Activated CD4-positive, alpha-beta T cell treated with anti-CD3 and anti-CD28 coated beads, Interleukin-2, amount 50 U/mL, for 24 hours (primary cell): ENCODE measurements at places on chromosomes 2 and 18.

- no peak for DNase-seq
These were observed 40.3 kb downstream of the DAPL1 start for GRCh38 chr2:158835431-158835830.

DNA sequence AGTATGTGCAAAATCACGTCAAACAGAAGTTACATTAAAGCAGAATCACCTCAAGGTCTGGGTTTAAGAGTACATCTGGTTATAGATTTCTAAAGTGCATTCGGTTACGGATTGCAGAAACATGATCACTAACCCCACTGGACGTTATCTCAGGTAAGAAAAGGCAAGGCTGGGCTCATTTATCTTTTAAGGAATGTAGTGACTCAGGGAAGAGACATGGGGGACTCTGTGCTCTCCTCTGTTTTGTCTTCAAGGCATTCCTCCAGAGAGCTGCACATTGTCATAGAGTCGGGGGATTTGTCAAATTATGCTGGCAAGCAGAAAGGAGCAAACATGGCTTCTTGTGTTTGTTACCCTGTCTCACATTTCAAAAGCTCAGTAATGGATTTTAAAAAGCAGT, 14.3 kb downstream of the WDSUB1 start:
- no peak for DNase-seq

DNA sequence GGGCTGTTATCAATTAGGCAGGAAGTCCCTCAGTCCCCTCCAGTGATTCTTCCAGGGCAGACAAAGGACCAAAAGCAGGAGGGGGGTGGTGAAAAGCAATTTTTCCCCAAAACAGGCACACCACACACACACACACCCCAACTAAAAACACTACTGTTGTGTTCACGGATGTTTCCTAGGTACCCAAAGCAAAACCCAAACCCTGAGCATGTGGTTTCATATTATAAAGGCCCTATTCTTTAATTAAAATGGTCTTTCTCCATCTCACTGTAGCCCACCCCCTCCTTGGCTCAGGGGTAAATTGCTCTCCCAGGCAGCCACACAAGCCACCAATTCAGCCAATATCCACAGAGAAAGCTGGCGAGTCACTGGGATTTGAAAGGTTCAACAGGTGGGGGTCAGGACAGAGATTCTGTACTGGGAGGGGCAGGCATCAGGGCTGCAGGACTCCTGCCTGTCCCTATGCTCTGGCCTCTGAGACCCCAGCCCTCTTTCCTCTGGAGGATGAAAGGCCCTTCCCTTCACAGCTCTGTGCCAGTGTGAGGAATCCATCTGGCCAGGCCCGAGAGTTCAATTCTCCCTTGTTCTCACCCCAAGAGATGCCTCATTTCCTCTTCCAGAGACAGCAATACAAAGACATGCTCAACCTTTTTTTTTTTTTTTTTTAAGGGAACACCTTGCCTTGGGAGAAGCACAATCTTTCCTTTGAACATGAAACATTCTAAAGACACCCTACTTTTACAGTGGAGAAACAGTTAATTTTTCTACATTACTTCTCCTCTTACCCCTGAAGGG, 43.6 kb downstream of the SPRED2 start:
- DNase-seq = no peak

- no peak for DNase-seq
These were observed 146.6 kb downstream of the PIEZO2 start for GRCh38 chr18:11002796-11003195.

DNA sequence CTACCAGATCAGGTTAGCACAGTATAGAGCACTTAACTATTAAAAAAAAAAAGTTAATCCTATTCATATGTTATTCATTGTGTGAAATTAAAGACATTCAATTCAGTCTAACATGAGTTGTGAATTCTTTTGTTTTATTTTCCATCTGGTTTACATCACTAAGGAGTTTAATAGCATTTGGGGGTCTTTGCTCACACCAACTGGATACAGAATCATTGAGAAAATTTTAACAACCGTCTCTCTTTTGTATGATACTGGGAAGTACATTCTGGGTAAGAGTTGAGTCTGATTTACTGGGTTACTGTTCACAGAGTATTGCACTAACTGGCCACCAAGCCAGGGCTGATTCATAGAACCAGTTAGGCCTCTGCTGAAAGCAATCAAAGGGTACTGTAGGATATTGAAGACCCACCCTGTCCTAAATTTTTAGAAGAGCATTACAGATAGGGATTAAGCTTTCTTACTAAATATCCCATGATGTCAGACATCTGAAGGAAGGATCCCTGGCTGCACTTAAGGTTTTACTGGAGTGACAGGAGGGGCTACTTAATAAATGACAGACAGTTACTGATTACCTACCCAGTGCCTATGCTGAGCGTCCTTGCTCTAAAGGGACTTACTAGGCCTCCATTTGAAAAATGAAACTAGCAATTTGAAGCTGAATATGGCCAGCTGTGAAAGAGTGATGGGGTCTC, 387.9 kb downstream of the SETBP1 start:
- DNase-seq = no peak

GRCh38 chr18:9334973-9335696, 562 bp downstream of the TWSG1 start:
- peak; percentile 3 for DNase-seq

GRCh38 chr2:162073888-162074631, at the start of gene DPP4:
DPP4 (minus strand) TSS chr2:162074215; CDS start chr2:162073981, 234 bp downstream.
- DNase-seq = peak; percentile 21

DNA sequence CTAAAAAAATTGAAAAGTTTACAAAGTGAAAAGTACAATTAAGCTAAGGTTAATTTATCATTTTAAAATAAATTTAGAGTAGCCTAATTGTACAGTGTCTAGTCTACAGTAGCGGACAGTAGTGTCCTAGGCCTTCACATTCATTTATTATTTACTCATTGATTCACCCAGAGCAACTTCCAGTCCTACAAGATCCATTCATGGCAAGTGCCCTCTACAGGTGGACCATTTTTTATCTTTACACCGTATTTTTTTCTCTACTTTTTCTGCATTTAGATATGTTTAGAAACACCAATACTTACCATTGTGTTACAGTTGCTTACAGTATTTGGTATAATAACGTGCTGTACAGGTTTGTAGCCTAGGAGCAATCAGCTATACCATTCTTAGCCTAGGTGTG, 84.1 kb downstream of the TSN start:
- DNase-seq = no peak

DNA sequence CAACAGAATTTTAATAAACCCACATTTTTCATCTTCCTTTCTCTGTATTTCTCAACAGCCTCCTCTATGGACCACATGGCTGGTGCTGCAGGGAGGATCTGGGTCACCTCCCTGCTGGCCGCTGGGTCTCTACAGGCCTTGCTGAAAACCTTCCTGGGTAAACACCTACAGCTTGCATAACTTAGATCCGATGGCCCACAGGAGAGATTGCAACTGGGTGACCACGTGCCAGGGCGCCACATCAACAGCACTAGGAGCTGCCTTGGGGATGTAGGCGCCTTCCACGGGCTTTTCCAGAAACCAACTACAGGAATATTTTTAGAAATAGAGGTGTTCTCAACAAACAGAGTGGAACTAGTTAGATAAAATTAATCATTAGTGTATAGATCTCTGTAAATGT, 19.4 kb downstream of the TMEM18 start:
- DNase-seq = no peak

DNA sequence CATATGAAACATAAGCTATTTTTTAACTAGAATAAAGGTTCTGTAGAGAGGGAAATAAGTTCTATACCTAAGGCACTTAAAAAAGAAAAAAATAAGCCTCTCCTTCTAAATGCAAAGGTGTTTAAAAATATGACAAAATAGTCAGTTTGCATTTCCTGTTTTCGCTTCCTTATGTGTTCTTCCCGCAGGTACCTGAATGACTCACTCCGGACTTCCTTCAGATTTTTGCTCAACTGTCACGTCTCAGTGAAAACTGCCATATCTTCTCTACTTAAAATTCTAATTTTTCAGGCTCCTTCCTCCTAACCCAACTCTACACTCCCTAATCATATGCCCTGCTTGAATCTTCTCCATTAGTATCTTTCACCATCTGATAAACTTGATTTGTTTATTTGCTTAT, 1333.1 kb downstream of the LRP1B start:
- no peak for DNase-seq

DNA sequence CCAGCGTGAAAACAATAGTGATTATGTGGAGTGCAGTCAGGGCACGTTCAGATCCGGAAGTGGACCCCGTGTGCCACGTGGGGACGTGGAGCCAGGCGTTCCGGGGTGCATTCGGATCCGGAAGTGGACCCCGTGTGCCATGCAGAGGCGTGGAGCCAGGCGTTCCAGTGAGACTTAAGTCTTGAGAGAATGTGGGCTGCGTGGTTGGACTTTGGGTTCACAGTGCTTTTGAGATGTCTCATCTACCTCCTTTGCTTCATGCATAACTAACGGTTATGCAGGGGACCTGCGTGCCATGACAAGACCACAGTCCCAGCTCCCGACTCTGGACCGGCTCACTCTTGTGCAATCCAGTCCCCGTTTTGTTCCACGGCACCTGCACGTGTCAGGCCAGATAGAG, 28.8 kb downstream of the CTDP1 start:
- DNase-seq = no peak

GRCh38 chr2:28951910-28952835, 28.9 kb upstream of the TOGARAM2 start:
- DNase-seq = no peak

DNA sequence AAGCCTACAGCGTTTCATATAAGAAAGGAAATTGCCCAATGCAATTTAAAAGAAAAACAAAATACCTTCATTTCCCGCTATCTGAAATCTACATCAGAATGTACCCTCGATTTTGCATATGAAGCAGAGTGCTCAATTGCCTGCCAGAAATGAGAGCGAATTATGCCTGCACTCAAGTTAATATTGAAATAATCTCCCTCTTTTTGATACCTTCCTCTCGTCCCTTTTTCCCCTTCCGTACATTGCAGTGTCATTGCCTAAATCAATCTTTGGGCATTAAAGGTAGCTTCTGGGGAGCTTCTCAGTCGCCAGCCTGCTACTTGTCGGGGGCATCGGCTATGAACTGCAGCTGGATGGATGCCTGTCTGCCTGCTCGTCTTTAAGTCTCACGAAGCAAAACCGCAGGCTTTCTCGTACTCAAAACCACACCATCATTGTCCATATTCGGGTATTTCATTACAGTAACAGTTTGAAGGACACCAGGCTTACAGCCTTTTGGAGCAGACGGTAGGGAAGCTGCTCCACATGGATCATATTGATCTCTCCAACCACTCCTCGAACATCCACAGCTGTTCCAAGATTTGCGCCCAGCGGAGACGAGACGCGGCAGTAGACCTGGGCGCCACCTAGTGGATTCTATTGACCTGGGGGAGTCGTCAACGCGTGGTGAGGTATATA, 64.0 kb upstream of the HNRNPA3 start:
- peak; percentile 58 for DNase-seq

DNA sequence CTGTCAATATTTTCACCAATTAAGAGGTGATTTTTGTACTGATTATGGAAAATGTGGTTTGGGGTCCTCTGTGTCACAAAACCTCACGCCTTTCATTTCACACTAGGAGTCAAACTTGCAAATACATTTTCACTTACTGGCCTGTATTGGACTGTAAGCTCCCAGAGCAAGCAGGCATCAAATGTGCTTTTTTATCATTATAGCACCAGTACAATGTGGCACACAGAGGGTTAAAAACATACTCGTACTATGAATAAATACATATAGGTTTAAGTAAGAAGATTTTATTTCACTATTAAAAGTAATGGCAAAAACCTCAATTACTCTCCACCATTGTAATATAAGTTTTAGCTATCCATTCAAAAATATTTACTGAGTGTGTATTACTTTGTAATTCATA, 56.7 kb downstream of the ABCB11 start:
- DNase-seq = no peak

DNA sequence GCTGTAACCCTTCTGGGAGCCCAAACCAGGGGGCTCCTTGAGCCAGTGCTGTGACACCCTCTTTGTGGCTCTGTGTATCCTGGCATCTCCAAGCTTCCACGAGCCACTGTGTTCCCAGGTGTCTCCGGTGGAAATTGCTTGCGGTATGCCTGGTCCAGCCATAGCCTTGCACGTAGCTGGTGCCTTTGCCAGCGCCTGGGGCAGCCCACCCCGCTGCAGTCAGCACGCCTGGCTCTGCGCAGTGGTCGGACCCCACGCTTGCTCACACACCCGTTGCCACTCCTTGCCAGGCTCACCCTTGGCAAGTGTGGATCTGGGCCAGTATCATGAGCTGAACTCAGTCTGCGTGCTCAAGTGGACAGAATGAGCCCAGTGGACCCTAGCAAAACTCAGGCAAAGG, 152.3 kb downstream of the MBD5 start:
- DNase-seq = no peak

DNA sequence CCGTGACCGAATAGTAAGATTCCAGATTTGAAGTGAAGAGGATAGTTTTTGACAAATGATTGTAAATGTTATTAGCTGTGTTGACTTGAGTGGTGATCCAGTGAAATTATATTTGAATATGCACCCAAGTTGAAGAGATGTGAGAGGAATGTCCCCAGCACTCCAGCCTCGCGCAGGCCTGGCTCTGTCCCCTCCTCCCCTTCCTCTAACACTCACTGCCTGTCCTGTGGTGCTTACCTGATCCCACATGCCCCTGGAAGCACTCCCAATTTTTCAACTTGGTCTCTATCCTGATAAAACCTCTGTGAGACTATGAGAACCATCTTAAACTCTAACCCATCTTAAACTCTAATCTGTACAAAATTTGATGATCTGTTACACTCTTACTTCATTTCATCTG, 154.7 kb upstream of the LRP1B start:
- DNase-seq = no peak

GRCh38 chr2:144705328-144706245, 185.7 kb upstream of the ZEB2 start:
- no peak for DNase-seq

DNA sequence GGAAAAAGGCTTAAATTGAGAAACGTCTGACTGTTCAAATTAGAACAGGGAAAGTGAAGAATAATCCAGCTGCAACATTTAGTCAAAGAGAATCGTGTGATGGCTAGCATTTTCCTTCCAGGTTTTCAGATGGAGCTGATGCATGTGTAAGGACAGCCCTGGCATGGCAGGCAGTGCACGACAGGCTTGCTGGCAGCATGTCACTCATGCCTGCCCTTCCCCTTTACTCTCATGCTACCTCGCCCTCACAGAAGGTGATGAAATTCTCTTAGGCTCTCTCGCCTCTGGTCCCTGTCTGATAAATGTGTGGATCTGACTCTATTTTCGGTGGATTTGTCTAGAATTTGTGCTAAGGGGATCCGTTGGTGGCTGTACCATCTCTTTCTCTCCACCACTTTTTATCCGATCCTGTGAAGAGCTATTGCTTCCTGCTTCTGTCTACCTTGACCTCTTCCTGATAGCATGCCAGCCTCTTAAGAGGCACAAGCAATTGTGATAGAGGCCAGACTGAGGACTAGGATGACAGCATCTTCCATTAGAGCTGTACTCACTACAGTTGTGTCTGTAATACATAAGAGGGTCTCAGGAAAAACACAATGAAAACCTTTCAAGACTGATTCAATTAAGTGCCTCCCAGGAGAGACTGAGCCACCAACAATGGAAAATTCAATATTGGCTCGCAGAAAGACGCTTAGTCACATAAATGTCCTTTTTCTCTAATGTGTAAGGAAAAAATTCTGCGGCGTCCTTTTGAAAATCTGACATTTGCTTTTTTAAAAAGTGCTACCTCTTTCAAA, 65.6 kb upstream of the NOSTRIN start:
- no peak for DNase-seq

- DNase-seq = no peak
These were observed 113.0 kb downstream of the LRATD1 start for GRCh38 chr2:14745288-14746076.

GRCh38 chr18:21047126-21047525, 64.5 kb downstream of the ROCK1 start:
- DNase-seq = no peak
